ENCODE measurements at places on chromosomes 6 and 20.

GRCh38 chr20:63505723-63506122 lies 6.8 kb upstream of the EEF1A2 start:
- DNase-seq: no peak

DNA sequence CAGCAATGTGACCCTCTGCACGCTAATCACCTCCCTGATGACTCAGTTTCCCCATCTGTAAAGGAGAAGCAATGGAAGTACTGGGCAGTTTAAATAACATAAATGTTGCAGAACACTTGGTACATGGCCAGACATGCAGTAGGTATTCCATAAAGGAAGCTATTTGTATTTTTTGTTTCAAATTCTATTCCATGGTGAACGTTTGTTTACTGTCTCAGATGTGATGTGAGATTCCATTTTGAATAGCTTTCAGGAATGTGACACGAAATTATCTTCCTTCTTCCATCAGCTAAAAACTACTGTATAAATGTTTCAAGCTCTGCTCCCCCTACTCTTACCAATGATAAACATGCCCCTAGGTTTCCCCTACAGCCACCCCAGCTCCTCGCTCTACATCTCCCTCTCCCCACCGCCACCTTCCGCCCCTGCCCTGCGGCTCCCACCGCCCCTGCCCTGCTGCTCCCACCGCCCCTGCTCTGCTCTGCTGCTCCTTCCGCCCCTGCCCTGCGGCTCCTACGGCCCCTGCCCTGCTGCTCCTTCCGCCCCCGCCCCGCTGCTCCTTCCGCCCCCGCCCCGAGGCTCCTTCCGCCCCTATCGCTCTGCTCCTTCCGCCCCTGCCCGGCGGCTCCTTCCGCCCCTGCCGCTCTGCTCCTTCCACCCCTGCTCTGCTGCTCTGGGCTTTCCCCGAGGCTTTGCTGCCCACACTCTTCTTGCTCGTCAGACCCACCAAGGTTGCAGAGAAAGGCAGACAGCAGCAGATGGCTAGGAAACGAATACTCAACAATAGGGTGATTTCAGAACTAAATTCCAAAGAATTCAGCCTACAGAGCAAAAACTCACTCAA lies 78.9 kb downstream of the THBS2 start:
- no peak for DNase-seq

DNA sequence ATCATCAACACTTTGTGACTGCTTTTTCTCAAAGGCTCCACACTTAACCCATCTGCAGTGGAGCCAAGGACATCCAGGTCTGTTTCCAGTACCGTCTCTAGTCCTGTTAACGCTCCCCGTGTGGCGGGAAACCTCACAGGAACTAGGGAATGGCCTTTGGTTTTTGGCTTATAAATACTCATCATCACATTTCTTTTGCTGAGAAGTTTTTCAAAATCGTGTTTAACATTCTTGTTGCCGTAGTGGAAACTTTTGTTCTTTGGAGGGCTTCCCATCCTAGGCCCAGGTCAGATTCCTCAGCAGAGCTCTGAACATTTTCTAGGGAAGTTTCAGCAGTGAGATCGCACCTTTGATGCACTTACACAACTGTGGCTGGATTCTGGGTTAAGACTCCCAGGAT lies 24.6 kb downstream of the DAAM2 start:
- no peak for DNase-seq

DNA sequence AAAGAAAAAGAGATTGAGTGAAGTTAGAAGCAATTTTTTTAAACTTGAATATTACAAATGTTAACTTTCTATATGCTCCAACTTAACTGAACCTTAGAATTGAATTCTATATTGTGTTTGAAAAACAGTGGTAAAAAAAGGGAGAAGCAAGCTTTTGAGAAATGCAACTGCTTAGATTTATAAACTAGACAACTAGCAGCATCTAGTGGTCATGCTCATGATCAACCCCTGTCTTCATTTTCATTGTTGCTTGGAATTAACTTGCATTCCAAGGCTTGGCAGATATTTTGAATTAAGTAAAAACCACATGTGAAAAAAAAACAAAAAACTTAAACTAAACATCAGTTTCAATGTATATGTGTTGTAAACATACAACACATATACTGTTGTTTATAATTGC lies 113.1 kb downstream of the C6orf58 start:
- DNase-seq: no peak

- DNase-seq: no peak
Measured at GRCh38 chr6:139931747-139932146, 557.3 kb upstream of the CITED2 start.

DNA sequence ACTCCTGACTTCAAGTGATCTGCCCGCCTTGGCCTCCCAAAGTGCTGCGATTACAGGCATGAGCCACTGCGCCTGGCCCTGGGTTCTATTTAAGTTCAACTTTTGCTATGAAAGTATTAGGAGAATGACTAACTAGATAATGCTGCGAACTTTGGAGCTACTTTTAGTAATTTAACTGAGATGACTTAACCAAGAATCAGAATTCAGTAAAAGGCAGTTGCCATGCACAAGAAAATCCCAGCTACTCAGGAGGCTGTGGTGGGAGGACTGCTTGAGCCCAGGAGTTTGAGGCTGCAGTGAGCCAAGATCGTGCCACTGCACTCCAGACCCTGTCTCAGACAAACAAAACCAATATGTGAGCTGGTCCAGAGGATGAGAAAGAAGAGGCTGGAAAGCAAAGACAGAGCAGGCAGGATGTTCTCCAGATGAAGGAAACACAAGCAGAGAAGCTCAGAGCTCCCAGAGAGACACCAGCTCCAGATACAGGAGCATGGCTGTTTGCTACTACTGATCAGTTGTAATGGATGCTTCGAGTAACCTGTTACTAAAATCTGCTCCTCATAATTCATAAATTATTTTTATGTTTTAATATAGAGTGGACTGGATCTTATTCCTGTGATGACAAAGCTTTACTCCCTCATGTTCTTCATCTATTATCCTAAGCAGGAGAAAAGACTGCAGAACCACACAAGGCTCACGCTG lies 23.9 kb downstream of the ZNF217 start:
- no peak for DNase-seq

DNA sequence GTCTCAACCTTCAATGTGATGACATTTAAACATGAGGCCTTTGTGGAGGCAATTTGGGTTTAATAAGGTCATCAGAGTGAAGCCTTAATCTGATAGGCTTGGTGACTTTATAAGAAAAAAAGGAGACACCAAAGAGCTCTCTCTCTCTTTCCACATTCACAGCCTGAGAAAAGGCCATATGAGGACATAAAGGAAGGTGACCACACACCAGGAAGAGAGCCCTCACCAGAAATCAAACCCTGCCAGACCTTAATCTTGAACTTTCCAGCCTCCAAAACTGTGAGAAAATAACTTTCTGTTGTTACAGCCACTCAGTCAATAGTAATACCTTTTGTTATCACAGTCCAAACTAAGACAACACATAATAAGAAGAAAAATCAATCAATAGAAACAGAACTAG lies 47.7 kb downstream of the COL12A1 start:
- DNase-seq: no peak

GRCh38 chr6:7419065-7419464 lies 29.5 kb downstream of the RIOK1 start:
- DNase-seq: no peak

DNA sequence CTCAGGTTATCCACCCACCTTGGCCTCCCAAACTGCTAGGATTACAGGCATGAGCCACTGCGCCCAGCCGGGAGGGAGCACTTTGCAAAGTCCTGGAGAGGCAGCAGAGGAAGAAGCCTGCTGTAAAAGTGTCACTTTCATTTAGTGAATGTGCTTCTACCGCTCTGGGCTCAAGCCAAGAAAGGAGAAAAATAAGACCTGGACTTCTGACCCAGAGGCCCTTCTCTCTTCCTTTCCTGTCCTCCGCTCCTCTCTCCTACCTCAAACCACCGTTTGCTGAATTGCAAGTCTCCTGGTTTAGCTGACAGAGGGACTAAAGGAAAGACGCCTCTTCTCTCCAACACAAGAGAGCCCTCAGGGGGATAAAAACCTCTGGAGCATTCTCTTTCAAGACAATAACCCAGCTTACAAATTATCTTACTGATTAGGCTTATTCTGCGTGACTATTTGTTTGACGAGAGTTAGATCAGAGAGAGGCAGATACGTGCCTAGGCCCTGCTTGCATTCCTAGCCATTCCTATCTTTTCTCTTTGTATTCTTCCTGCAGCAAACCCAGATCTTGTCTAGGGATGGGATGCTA lies 84.2 kb upstream of the SLC22A23 start:
- no peak for DNase-seq

DNA sequence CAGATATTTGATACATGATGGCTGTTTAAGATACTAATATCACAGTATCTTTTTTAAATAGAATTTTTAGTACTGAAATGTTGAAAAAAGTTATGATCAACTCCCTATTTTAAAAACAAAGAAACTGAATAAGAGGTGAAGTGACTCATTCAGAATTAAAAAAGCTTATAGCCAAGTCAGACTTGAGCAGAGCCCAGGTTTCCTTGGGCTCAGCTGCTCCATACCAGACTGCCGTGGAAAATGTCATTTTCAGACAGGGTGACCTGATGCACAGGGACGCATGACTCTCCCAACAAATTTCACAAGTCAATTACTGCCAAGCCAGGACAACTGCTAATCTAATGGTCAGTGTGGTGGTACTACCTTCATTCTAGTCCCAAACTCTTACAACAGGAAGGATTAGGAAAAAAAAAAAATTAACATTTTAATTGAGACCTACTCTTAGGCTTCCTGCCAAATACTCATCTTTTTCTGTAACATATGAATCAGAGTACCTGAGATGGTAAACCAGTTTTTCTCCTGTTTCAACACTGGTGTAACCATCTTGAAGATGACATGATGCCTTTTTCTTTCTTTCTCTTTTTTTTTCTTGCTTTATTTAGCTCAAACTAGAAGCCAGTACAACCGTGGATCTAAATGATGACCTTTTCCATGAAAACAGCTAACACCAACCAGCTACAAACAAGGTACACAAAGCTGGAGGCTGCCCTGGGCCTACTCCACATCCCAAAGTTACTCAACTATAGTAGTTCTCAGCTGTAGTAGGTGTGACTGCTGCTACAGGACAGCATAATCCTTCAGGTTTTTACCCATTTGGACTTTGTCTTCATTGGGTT lies 30.5 kb downstream of the SLC22A23 start:
- DNase-seq: no peak

- no peak for DNase-seq
Measured at GRCh38 chr20:2026514-2026913, 32.7 kb upstream of the PDYN start.

- no peak for DNase-seq
Measured at GRCh38 chr20:37377346-37378081, 31.6 kb downstream of the SRC start.

GRCh38 chr6:162940426-162940825 lies 212.7 kb downstream of the PACRG start:
- DNase-seq: no peak

GRCh38 chr20:57693002-57693582 lies 16.7 kb downstream of the PMEPA1 start:
- no peak for DNase-seq

Measured in activated T-helper 1 cell treated with Interleukin-2 at 50 U/mL for 16 hours (primary cell).